ENCODE measurements at places on chromosomes 4 and X. TPM values are rescaled to one million over a fixed set of nuclear protein-coding genes. Genes with fewer than 3 reads are reported as not detected.
A peak's percentile ranks its signal among the peaks of the same experiment; 100 is the strongest.

DNA sequence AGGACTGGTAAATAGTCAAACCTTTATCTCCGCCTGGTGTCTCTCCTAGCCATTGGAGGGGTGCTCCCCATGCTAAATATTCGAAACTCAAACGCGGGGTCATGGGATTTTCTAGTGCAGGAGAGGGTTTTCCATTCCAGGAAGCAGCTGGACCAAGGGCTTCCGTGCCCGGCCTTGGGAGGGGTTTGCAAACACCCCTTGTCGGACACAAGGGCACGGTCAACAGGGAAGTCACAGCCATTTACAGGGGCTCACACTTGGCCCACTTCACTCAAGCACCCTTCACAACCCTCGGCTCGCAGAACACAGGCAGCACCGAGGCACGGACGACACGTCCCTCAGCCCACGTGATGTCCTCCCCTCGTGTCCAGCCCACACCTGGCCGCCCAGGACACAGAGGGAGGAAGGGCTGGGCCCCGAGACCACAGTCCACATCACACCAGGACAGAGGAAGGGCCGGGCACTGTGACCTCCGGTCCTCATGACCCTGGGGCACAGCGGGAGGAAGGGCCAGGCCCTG lies 10.3 kb upstream of the PLCXD1 start:
- peak; percentile 50 for DNase-seq

DNA sequence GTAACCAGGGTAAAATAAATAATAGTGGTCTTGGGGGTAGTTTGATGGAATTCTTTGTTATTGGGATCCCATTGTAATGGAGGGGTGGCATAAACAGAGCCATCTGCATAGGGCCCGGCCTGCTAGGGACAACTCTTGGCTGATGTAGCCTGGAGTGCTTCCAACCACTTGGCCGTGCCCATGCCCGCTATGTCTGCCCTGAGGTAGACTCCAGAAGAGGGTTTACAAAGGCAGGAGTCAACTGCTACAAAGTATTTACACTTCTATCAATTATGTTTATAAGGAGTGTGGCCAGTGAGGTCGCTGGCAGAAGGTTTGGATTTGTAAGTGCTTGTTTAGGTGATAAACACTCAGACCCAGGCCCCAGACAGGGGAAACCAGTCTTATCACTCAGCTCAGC lies 8.1 kb downstream of the RASL11B start:
- DNase-seq = no peak

DNA sequence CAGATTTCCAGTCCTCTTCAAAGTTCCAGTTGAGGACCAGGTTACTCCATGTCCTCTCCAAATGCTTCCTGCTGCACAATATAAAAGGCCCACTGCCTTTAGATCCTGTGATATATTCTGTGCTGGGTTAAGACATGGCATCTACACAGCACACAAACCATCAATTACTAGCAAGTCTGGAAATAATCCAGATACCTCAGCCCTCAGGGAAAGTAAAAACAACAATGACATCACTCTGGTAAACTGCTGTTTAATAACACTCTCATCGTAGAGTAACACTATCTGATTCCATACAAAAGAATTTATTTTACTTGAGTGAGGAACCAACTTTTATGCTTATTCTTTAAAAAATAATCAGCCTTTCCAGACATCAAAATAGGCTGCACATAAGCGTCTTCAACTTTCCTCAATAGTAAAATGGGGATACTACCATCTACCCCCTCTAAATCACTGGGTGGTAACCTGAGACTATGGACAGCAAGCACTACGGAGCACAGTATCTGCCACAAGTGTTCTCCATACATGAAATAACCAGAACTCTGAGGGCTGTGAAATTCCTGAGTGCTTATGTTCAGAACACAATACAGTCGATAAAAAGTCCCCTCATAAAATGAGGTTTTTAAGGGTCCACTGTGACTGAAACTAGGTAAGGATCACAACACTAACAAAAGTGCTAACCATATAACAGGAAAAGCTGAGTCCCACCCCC lies 53.4 kb downstream of the ABCG2 start:
- no peak for DNase-seq

DNA sequence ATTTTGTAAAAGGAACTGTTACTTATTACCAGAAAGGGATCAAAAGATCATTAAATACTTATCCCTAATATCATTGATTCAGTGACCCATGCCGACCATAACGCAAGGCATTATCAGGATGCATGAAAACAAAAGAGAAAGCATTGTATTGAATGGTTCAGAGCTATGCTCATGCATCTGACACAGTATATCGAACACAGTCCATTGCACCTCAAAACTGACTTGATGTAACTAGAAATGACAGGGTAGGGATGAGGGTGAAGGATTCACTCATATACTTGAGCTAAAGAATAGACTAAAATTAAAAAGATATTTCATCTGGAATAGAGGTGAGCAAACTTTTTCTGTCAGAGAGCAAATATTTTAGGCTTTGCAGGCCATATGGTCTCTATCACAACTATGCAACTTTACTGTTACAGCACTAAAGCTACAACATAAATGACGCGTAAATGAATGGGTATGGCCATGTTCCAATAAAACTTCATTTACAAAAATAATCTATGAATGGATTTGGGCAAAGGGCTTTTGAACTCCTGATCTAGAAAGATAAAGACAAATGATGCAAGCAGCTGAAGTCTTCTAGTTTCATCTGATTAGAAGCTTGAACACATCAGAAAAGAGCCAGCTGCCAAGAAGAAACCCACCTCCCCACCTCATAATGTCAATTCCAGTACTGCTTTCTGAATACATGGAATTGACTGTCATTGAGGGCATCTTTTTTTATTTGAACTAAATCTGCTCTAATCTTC lies 12.9 kb upstream of the SPP1 start:
- DNase-seq = no peak

GRCh38 chr4:68895561-68896198 lies 55.9 kb downstream of the UGT2A3 start:
- no peak for DNase-seq

DNA sequence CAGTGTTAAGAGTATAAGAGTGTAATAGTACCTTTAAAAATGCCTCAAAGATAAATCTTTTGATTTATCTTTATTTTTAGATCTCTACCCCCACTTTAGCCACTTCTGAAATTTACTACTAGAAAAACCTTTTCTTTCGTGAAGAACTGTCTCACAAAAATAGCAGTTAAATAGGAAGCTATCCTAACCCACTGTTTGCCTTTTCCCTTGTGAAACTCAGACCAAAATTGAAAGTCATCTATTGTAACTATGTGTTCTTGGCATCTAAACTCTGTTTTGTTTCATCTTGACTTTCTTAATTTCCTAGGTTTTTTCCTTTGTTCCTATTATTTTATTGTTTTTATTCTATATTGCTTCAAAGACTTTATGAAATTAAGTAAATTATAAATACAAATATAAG lies 7.8 kb upstream of the TMEM144 start:
- DNase-seq = no peak

DNA sequence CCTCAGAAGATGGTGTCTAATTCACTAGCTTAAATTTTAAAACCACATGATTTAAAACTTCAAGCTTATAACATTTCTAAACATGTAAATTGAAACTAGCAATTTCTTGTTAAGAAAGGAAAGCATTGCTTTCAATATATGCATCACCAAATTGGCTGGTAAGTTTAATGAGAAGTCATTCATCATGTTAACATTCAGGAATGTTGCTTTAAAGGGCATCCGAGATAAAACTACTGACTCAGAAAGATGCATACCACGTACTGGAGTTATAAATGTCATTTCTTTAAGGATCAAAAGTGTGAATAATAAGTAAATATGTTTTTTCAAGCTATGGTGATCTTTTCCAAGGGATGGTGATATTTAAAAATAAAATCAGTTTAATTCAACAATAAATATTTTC lies 83.3 kb upstream of the VCX2 start:
- DNase-seq = no peak

DNA sequence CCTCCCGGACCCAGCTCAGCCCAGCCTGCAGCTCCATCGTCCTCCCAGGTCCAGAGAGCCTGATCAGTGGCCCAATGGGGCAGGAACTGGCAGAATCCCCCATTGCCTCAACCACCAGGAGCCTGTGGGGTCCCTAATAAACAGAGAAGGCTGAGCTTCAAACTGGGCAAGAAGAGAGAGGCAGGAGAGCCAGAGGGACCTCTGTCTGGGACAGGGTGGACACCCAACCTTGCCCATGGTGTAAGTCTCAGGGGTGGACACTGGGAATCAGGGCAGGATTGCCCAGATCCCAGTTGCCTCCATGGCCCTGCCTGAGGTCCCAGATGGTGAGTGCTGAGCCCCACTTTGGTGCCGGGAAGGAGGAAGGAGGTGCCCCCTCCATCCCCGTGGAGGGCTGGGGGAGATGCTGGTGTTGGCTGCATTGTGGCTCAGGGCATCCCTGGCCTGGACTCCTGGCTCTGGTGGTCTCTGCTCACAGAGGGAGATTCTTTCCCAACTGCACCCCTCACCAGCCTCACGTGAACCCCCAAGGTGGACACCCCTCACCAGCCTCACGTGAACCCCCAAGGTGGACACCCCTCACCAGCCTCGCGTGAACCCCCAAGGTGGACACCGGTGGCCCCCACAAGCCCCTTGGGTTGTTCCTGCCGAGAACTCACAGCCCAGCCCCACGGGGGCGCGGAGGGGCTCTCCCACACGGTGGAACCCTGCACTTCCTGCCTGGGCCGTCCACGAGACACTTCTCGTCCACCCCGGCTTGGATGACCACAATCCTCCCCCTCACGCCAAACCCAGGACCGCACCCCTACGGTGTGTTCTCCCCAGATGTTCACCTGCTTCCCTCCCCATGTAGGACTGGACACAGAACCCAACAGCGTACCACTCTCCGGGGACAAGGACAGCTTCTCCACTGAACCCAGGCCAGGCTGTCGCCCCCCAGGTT lies 5.4 kb downstream of the CPLX1 start:
- DNase-seq = no peak

DNA sequence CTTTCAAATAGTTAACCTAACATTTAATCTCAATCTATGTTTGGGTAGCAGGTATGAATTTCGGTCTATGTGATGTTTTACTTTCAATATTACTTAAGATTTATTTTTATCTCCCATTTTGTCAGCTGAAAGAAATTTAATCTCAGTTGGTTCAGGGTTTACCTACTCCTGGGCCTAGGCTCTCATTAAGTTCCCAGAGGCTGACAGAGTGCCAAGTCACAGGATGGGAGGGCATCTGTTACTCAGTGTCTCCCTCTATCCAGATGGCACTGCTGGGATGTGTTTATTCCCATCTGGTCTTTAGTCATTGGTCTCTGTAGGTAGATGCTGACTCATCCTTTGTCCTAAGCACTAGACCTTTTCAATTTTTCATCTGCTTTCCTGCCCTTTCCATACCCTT lies 129.4 kb upstream of the ARSJ start:
- DNase-seq = no peak

- no peak for DNase-seq
Measured at GRCh38 chr4:152456609-152457008, 79.3 kb downstream of the FBXW7 start.

DNA sequence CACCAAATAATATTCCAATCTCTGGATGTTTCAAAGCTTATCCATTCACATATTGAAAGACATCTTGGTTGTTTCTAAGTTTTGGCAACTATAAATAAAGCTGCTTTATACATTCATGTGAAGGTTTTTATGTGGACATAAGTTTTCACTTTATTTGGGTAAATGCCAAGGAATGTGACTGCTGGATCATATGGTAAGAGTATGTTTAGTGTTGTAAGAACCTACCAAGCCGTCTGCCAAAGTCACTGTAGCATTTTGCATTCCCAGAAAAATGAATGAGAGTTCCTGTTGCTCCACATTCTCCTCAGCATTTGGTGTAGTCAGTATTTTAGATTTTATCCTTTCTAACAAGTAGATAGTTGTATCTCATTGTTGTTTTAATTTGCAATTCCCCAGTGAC lies 1047.7 kb downstream of the C4orf33 start:
- DNase-seq = no peak

- DNase-seq = no peak
Measured at GRCh38 chr4:16642897-16643296, 255.5 kb downstream of the LDB2 start.

GRCh38 chr4:56050625-56051024 lies 101.9 kb downstream of the CEP135 start:
- no peak for DNase-seq

- no peak for DNase-seq
Measured at GRCh38 chr4:99394896-99395295, 40.2 kb downstream of the ADH7 start.

GRCh38 chr4:123505095-123506010 lies 108.8 kb downstream of the SPRY1 start:
- peak; percentile 71 for DNase-seq

- peak; percentile 77 for DNase-seq
Measured at GRCh38 chrX:48071064-48071985, at the start of gene ZNF630. TSS of gene ZNF630 (minus strand) at chrX:48071640. CDS start at chrX:48066886, 4,754 bp downstream.

DNA sequence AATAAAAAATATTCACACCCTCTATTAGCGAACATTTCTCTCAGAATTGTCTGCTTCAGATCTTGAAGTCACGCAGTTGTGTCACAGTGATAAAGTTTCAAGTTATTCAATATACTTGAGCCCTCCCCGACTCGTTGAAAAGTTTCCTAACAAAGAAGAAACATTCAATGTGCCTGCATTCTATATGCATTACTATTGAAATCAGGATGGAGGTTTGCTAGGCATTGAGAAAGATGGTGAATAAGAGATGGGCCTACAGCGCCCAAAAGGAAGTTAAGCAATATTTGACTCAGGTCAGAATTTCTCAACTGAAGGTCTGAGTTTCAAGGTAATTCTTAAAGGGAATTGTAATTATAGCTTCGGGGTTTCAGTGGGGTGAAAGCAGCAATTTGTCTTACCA lies 6.1 kb downstream of the TCEANC start:
- no peak for DNase-seq

DNA sequence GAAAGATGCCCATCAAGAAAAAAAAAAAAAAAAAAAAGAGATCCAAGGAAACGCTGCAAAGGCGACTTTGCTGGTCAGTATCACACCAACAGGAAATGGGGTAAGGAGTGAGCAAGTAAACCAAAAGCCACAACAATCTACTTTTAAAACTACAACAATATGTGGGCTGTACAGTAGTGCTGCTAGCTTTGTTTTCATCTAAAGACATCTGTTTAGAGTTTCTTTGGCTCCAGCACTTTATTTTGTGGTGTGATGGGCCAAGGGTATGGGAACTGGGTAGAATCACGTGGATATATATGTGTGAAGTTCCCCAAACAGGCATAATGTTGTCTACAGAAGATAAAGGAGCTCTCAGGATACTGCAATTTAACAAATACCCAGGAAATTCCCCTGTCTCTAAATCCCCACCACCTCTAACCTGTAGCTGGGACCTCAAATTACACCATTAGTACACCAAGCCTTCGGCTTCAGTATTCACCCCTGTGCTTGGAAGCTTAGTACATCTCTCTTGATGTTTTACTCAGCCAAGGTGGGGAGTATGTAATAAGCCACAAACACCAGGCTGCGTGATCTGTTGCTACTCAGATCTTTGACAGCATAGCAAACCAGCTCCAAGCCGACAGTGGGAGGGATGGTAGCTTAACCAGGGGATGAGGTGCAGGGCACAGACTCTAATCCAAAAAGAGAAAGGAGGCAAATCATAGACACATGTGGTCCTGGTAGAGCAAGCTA lies 207.9 kb downstream of the HS6ST2 start:
- DNase-seq = no peak

CD99L2 gene
- 108 TPM for total RNA-seq

NLGN4X gene
- total RNA-seq = 17.9 TPM

ARMCX4 gene
- 34.1 TPM for total RNA-seq

CNKSR2 gene
- 16.8 TPM for total RNA-seq

FAM133A gene
- total RNA-seq = not detected

GPR173 gene
- 13.2 TPM for total RNA-seq

EMCN gene
- total RNA-seq = 58.5 TPM

GAGE2A gene
- not detected for total RNA-seq

TLR10 gene
- total RNA-seq = 1.6 TPM

EDNRA gene
- total RNA-seq = 22.8 TPM

ZNF81 gene
- total RNA-seq = 9.3 TPM

SHROOM2 gene
- 6.2 TPM for total RNA-seq

SORCS2 gene
- total RNA-seq = 52.5 TPM

TIGD4 gene
- total RNA-seq = 1.6 TPM

All from sciatic nerve (tissue), 2 donors.